ENCODE measurements at places on chromosomes 7 and 10.

GRCh38 chr10:34918776-34919315, 103.8 kb upstream of the PARD3 start:
- DNase-seq, result no peak

GRCh38 chr7:137266764-137267163, 76.8 kb downstream of the PTN start:
- DNase-seq, result no peak

DNA sequence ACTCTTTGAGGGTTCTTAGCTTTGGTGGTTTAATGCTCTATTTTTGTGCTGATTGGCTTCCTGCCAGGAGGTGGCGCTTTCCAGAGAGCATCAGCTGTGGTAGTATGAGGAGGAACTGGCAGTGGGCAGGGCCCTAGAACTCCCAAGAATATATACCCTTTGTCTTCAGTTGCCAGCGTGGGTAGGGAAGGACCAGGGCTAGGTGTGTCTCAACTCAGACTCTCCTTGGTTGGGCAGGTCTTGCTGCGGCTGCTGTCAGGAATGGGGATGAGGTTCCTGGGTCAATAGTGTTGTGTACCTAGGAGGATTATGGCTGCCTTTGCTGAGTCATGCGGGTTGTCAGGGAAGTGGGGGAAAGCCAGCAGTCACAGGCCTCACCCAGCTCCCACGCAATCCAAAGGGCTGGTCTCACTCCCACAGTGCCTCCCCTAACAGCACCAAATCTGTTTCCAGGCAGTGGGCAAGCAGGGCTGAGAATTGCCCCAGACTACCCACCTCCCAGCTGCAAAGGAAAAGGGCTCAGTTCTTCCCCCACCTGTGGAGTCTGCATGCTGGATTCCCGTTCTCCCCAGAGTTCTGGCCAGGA, 191.5 kb downstream of the PHTF2 start:
- DNase-seq, result no peak

- DNase-seq, result no peak
These were observed 4.8 kb upstream of the NT5C2 start for GRCh38 chr10:103197903-103198302.

- DNase-seq, result peak; percentile 19
These were observed 45.2 kb upstream of the SPOCK2 start for GRCh38 chr10:72133517-72133916.

GRCh38 chr7:138287549-138287948, 172.5 kb upstream of the TRIM24 start:
- no peak for DNase-seq

- no peak for DNase-seq
These were observed 715.2 kb upstream of the GRM3 start for GRCh38 chr7:85928500-85928899.

GRCh38 chr7:93060865-93061264, 56.9 kb downstream of the SAMD9 start:
- no peak for DNase-seq

Data from RKO (cell line).